ENCODE measurements at places on chromosomes 6 and 20. TPM values are rescaled to one million over a fixed set of nuclear protein-coding genes. Genes with fewer than 3 reads are reported as not detected.

Gene RAB5IF
- total RNA-seq = 47.5 TPM

Gene MOCS1
- 6.8 TPM for total RNA-seq

Gene SLC32A1
- not detected for total RNA-seq

Gene RSPH9
- total RNA-seq = 0.52 TPM

Gene STMND1
- total RNA-seq = not detected

Gene C6orf15
- total RNA-seq = not detected

Gene THBD
- 6.8 TPM for total RNA-seq

Gene PRELID3B
- 38.6 TPM for total RNA-seq

Gene SNAP91
- total RNA-seq = 2.1 TPM

Gene PRSS35
- total RNA-seq = 29.7 TPM

Gene HLA-DOB
- not detected for total RNA-seq

Gene AGER
- total RNA-seq = 0.52 TPM

Gene KIFC1
- total RNA-seq = 12.0 TPM

Gene DEFB132
- not detected for total RNA-seq

Gene FAM209A
- total RNA-seq = not detected

Gene LPA
- total RNA-seq = not detected

Gene TTK
- total RNA-seq = 4.2 TPM

Gene ATP6V1G2
- total RNA-seq = 1.0 TPM

Gene IL17A
- total RNA-seq = not detected

Gene GSTA2
- total RNA-seq = under 0.01 TPM

Gene HRH3
- 0.52 TPM for total RNA-seq

Gene SOX18
- total RNA-seq = 3.7 TPM

Gene CEP57L1
- 20.4 TPM for total RNA-seq

Gene PREP
- total RNA-seq = 21.4 TPM

Gene HUS1B
- total RNA-seq = 1.0 TPM

Gene KIF25
- total RNA-seq = not detected

Gene SPAG4
- total RNA-seq = 1.0 TPM

Gene CALHM6
- total RNA-seq = 8.9 TPM

Gene NKX2-4
- not detected for total RNA-seq

Gene ZBP1
- under 0.01 TPM for total RNA-seq

Gene LAMA2
- total RNA-seq = 187 TPM

Gene PLA2G7
- total RNA-seq = 1.6 TPM

Gene BHLHE23
- not detected for total RNA-seq

Gene MRPS18B
- 105 TPM for total RNA-seq

Gene BPIFB2
- not detected for total RNA-seq

Gene ZC3H12D
- 1.0 TPM for total RNA-seq

Gene FGD2
- total RNA-seq = 7.3 TPM
